Astrocyte of the spinal cord (primary cell): ENCODE measurements at places on chromosomes 7 and 10.

DNA sequence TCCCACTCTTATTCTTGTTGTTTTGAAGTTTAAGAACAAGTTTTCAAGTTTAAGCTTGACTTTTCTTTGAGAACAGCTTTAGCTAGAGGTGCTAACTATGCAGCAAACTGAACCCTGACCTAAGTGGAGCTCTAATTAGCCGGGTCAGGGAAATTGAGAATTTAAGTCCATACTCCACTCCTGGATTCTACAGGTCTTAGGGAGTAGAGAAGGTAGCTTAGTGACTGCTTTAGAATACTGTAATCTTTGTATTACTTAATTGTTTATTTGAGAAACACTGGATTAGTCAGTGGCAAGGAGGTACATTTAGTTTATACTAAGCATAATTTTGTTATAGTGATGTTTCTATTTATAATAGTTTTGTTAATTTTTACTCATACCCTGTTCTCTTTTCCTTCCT lies 74.6 kb upstream of the STRIP2 start:
- DNase-seq = no peak

GRCh38 chr10:44706745-44707144 lies 204.4 kb upstream of the TMEM72 start:
- DNase-seq = peak; percentile 96

GRCh38 chr10:132892004-132892403 lies 50.4 kb downstream of the CFAP46 start:
- no peak for DNase-seq

GRCh38 chr7:128845987-128846386 lies 15.8 kb downstream of the FLNC start:
- DNase-seq = no peak
